ENCODE measurements at places on chromosomes 11 and 22.

GRCh38 chr11:124658501-124658900 lies 15.0 kb downstream of the SIAE start:
- no peak for DNase-seq

DNA sequence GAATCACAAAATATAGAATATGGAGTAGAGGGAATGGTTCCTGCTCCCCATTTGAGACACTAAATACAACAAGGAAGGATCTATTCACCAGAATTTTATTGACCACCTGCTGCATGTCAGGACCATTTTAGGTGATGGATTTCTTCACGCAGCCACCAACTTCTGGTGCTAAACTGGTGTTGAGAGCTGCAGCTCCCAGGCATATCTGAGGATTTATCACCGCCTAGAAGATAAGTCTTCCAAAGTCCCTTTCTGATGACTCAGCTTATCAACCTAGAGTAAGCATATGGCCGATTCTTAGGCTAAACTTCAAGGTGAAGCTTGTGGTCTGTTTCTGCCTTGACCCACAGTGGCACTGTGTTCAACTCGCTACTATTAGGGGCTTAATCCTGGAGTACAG lies 6.7 kb downstream of the DDI1 start:
- DNase-seq: no peak

DNA sequence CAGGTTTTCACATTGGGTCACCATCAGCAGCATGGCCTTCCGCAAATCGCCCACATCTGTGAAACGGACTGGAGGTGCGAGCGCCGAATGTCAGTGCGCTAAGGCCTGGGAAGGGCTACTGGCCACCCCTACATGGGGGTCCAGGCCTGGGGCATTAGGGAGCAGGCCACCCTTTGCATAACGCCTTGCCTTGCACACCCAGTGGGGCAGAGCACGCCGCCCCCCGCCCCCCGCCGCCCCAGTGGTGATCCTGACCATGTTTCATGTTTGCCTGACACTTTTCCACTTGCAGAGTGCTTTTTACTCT lies 2.6 kb downstream of the GRK2 start:
- no peak for DNase-seq

GRCh38 chr11:74256378-74257133 lies 54.9 kb downstream of the P4HA3 start:
- no peak for DNase-seq

- no peak for DNase-seq
Measured at GRCh38 chr22:42645341-42645937, 3.8 kb downstream of the CYB5R3 start.

DNA sequence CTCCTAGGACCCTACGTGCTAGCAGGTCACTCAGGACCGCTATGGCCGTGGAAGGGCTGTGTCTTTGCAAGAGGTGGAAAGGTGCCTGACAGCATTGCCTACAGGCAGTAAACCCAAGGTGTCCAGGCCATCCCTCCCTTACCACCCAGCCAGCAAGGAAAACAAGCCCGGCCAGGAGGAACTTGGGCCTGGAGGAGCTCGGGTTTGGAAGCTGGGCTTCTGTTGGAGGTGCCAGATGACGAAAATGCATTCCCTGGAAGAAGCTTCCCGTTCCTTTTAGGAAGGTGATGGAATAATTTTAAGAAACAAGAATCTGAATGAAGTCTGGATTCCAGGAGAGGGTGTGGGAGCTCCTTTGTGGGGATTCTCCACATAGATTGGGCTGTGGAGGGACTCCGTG lies 23.6 kb downstream of the FBLN1 start:
- no peak for DNase-seq

DNA sequence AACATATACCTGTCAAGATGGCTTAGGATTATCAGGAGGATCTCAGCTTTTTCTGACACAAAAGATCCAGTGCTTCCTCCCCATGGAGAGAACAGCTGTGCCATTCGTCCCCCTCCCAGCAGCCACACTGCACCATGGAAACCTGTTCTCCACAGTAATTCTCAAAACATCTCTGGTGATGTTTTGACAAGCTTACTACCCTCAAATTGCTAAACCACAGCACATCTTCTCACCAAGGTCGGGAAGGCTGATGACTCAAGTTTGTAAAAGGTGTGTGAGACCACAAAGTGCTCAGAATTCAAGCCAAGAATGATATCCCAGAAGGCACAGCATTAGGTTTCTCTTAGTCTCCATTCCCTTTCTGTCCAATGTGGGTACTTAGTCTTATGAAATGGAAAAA lies 3.9 kb upstream of the RAB38 start:
- DNase-seq: no peak

GRCh38 chr11:1011320-1011698 lies 25.2 kb downstream of the MUC6 start:
- DNase-seq: no peak

DNA sequence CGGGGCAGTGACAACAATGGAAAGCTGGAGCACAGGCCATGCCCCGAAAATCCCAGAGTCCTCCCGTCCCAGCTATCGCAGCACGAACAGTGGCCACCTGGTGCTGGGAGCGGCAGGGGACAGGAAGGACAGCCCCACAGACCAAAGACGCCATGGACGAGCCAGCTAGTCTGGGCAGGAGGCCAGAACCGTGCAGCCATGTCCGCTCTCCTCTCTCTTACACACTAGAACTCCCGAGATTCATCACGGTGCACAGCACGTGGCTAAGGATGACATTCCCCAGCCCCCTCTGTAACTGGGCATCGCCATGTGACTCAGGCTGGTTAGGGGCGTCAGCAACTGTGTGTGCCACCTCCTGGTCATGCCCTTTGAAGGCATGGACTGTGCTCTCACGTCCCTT lies 4.6 kb downstream of the CDPF1 start:
- no peak for DNase-seq

- no peak for DNase-seq
Measured at GRCh38 chr11:126561327-126561893, 205.9 kb downstream of the ST3GAL4 start.

- DNase-seq: no peak
Measured at GRCh38 chr11:48007677-48008076, 27.3 kb downstream of the PTPRJ start.

- DNase-seq: no peak
Measured at GRCh38 chr11:119377112-119377901, 4.2 kb downstream of the USP2 start.

- DNase-seq: no peak
Measured at GRCh38 chr11:46338636-46338987, 8.7 kb upstream of the DGKZ start.

DNA sequence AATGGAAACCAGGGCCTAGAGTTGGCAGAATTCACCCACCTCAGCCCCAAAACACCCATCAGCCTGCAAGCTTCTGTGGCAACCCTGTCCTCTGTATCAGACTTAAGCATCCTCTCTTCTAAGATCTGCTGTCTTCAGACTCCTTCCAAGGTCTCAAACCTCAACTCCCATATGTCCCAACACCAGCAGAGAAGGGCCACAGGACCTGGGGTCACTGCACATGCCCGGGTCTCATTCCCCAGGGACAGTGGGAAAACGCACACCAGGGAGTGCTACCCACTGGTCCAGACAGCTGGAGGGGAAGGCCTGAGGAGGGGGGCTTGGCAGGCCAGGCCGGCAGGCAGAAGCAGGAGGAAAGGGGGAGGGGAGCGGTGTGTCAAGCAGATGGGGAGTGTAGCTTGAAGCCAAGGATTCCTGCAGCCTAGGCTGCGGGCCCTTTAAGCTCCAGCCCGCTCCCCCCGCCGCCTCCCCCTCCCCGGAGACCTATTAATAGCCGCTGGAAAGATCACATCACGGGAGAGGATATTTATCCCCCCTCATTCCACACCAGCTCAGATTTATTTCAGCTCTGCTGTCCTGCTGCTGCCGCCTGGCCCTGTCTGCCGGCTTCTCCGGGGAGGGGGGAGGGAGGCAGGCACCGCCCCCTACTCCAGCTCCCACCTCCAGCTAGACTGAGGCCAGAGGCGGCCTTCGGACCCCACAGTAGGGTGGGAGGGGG lies 16.7 kb downstream of the BCL9L start:
- peak; percentile 29 for DNase-seq

- no peak for DNase-seq
Measured at GRCh38 chr22:33932997-33933396, 12.7 kb upstream of the LARGE1 start.

GRCh38 chr11:68505596-68505995 lies 45.0 kb downstream of the PPP6R3 start:
- no peak for DNase-seq

- DNase-seq: no peak
Measured at GRCh38 chr11:64990222-64990923, 6.4 kb downstream of the BATF2 start.

GRCh38 chr22:45966895-45967365 lies 10.0 kb downstream of the WNT7B start:
- no peak for DNase-seq

DNA sequence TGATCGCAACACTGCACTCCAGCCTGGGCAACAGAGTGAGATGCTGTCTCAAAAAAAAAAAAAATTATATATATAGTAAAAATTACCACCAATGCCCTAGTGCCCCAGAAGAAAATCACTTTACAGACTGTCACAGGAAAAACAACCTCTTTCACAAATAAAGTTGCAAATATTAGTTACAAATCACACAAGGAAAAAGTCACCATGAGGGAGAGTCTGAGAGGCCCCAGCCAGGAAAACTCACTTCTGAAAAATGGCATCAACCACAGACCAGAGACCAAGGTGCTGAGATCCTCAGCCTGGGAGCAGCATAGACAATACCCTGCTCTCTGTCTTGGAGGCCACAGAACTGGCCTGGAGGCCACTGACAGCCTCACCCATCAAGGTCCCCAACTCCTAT lies 20.4 kb downstream of the GGT5 start:
- no peak for DNase-seq

DNA sequence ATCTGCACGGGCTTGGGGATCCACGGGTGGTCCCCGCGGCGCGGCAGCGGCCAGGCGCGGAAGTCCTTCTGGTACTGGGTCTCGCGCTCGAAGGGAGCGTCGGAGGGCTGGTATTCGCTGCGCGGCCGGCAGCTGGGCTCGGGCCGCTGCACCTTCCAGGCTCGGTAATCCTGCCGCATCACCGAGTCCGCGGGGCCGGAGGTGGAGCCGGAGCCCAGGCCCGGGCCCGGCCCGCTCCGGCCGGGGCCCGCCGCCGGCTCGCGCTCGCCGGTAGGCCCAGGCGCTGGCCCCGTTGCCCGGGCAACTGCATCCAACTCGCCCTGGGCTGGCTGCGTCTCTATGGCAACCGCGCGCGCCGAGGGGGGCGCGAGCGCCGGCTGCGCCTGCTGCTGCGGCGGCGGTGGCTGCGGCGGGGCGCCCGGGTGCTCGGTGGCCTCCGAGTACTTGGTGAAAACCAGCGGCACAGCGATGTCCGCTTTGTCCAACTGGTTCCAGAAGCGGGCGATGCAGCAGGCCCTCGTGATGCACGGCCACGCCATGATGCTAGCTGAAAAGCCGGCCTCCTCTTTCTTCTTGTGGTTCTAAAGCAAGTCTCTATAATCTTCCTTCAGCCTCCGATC lies 897 bp downstream of the MAP6 start:
- DNase-seq: peak; percentile 68

- no peak for DNase-seq
Measured at GRCh38 chr11:131511794-131512193, 141.4 kb downstream of the NTM start.

- no peak for DNase-seq
Measured at GRCh38 chr11:65366340-65366773, 11.8 kb downstream of the TIGD3 start.

DNA sequence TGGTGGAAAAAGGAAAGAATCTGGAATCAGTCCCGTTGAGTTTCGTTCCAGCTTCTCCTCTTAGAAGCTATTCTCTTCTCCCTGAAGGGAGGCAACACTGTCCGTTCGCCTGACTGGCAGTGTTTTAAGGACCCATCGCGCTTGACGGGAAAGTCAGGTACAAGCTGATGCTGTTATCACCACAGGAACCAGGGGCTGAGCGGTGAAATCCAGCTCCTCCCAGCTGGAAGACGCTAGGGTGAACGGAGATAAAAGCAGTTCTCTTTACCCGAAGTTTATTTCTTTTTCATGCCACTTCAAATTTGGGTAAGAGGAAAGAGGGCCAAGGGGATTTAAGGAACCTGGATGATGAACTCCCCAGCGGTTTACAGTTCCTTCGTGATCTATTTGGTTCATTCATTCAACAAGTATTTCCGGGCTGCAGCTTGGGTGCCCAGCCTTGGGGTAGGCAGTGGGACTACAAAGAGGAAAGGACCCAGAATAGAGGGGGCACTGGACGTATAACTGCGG lies 551 bp upstream of the DEUP1 start:
- DNase-seq: no peak

DNA sequence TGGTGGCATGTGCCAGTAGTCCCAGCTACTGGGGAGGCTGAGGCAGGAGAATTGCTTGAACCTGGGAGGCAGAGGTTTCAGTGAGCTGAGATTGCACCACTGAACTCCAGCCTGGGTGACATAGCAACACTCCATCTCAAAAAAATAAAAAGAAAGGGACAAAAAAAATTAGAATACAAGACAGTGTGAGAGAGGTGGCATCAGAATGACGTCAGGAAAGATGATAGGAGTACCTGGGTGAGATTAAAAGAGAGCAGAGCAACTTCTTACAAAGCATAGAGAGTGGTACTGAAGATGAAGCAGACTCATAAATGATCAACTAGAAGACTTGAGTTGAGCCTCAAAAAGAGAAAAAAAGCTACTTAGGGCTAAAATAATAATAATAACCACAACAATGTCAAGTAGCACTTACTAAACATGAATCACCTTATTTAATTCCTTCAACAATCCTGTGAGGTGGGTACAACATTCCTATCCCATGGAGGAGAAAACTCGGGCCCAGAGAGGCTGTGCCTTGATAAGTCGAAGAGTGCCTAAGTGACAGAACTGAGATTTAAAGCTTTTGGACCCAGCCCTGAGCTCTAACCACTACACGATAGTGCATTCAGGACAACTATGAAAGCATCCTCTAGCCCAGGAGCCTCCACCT lies 5.2 kb upstream of the SLN start:
- DNase-seq: no peak

- no peak for DNase-seq
Measured at GRCh38 chr11:107301878-107302277, 155.7 kb downstream of the CWF19L2 start.

DNA sequence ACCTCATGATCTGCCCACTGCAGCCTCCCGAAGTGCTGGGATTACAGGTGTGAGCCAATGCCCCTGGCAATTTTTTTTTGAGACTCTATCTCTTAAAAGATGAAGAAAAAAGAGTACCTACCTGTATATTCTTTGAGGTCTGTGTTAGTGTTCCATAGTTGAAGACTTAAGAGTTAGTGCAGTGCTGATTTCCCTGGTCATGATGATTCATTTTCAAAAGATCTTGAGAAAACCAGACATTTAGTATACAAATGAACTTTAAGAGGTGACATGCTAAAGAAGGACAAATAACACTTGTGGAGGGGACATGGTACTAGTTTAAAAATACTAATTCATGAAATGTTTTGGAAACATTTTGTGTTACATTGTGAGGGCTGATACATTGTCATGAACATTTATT lies 17.7 kb downstream of the CBL start:
- DNase-seq: no peak

- no peak for DNase-seq
Measured at GRCh38 chr11:130209954-130210854, 50.6 kb downstream of the ST14 start.
